ENCODE measurements at places on chromosomes 12 and 14.
A peak's percentile ranks its signal among the peaks of the same experiment; 100 is the strongest.

GRCh38 chr14:68281497-68281896, 461.9 kb downstream of the RAD51B start:
- no peak for DNase-seq

DNA sequence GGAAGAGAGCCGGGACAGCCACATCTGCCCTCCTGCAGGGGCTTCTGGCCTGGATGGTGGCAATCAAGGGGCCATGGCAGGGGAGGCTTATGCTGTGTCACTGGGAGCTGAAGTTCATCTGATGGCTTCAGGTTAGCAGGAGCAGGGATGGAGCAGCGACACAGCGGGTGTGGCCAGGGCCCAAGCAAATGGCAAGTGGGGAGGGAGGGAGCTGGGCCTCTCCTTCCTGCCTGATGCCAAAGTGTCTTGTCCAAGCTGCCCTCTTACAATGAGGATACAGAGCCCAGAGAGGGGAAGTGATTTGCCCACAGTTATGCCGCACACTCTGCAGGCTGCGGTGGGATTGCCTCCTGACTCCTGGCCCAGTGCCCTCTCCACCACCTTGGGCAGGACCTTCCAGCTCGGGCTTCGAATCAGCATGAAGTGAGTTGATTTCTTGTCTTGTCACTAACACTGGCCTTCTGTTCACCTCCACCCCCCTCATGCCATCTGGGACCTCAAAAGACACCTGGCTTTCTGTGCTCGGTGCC, 51.3 kb downstream of the IQSEC3 start:
- DNase-seq, result no peak

GRCh38 chr12:121490401-121491281, 90.2 kb downstream of the KDM2B start:
- DNase-seq, result no peak

- no peak for DNase-seq
Observed at GRCh38 chr12:114320968-114321367, 85.0 kb downstream of the TBX5 start.

- no peak for DNase-seq
Observed at GRCh38 chr14:59395672-59396071, 69.5 kb downstream of the GPR135 start.

- no peak for DNase-seq
Observed at GRCh38 chr12:127964717-127965116, 302.3 kb upstream of the TMEM132C start.

- DNase-seq, result no peak
Observed at GRCh38 chr12:77830583-77831351, at the start of gene NAV3. TSS of gene NAV3 (plus strand) at chr12:77830894. CDS start at chr12:77831462, 568 bp downstream.

- no peak for DNase-seq
Observed at GRCh38 chr12:50353869-50354593, 42.4 kb downstream of the FAM186A start.

DNA sequence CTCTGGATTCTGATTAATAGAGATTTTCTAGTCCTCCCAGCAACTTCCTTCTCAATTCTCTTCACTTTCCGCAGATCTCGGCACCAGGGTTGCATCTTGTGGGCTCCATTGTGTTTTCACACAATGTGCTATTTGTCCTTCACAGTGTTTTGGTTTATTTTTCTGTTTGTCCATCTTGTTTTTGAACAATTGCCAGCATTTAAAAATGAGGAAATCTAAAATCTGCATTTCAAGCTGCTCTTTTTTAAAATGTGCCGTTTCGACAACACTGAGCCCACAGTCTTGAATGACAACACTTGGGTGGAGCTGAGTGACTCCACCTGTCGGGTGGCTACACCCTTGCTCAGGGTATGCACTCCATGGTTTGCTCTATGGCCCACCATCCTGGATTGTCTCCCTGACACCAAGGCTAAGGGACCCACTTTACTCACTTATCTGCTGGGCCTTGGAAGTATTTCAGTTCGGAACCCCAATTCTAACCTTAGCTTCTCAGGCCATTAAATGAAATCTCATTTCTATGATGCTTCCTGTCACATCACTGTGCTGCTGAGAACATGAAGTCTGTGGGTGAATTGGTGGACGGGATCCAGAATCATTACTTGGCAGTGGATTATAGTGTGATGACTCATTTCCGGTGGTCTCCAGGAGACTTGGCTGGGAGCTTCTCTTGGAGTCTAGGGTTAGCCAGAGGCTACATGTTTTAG, 3.4 kb upstream of the MYRFL start:
- no peak for DNase-seq

- no peak for DNase-seq
Observed at GRCh38 chr12:108193917-108194316, 64.8 kb downstream of the WSCD2 start.

GRCh38 chr12:71354871-71355270, 84.7 kb upstream of the LGR5 start:
- no peak for DNase-seq

GRCh38 chr12:121916719-121917118, 1.7 kb upstream of the CFAP251 start:
- DNase-seq, result no peak

GRCh38 chr14:22303589-22304195, 285.3 kb downstream of the DAD1 start:
- no peak for DNase-seq

- DNase-seq, result no peak
Observed at GRCh38 chr12:45343269-45344051, 127.6 kb downstream of the ANO6 start.

DNA sequence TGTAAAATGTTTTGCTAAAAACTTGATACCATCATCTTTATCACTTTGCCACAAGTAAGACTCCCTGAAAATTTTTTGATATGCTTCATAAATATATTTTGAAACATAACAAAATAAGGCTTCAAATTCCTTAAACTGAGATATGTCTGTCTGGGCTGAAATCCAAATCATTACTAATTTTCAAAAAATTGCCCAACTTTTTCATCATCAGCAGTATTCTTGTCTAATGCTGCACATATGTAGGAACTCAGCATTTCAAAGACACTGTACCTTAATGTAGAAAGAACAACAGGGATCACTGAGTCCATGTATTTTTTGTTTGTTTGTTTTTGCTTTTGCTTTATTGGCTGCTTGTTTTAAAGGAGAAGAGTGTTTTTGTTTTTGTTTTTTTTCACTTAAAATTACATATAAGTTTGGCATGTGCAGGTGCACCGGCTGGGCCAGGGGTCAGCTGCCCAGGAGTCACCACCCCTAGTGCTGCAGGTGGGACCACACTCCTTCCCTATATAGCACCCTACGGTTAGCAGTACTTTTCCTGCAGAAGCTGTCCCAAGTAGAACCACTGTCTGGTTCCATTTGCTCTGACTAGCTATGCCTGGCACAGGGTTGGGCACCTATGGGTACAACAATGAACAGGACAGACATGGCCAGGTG, 231.2 kb downstream of the PIK3C2G start:
- no peak for DNase-seq

GRCh38 chr12:64522316-64522715, 70.4 kb downstream of the TBK1 start:
- no peak for DNase-seq

GRCh38 chr12:22538311-22538710, 6.0 kb downstream of the C2CD5 start:
- no peak for DNase-seq

- peak; percentile 40 for DNase-seq
Observed at GRCh38 chr12:27969624-27970400, 2.7 kb downstream of the PTHLH start.

GRCh38 chr14:21807975-21808374, 134.4 kb upstream of the OR4E1 start:
- DNase-seq, result no peak

GRCh38 chr12:65853489-65854157, 29.3 kb downstream of the HMGA2 start:
- DNase-seq, result no peak

GRCh38 chr12:93090731-93091172, 161.7 kb upstream of the EEA1 start:
- no peak for DNase-seq

DNA sequence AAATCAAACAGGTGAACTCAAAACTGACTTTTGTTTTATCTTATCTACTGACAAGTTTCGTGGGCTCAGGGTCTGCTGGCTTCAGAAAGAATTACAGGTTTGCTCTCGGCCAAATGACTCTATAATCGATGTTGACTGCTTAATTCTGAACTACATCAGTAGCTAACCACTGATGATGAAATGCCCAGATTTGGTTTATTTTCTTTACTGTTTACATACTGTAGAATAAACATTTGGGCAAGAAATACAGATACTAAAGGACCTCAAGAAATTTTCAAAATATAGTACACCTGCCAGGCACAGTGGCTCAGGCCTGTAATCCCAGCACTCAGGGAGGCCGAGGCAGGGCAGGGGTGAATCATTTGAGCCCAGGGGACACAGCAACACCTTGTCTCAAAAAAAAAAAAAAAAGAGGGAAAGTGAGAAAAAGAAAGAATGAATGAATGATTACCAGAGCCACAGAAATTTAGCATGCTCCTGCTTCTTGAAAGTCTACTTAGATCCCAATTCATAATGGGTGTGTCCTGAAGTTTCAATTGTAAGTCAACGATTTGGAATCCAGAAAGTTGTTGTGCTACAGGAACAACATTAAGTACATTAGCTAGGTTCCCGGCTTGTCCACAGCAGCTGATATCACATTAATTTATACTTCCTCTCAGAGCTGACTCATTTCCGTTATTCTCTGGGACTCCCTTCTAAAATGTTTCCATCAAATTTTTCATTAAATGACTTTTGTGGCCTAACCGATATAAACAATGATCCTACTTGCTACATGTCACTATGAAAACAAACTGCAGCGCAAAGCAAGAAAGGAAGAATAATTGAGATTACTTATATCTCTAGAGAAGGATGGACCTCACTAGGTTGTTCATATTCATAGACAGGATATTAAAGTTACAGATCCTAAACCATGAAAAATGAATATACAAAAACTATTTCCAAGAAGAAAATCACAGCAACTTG, 134.3 kb downstream of the MED13L start:
- DNase-seq, result no peak

DNA sequence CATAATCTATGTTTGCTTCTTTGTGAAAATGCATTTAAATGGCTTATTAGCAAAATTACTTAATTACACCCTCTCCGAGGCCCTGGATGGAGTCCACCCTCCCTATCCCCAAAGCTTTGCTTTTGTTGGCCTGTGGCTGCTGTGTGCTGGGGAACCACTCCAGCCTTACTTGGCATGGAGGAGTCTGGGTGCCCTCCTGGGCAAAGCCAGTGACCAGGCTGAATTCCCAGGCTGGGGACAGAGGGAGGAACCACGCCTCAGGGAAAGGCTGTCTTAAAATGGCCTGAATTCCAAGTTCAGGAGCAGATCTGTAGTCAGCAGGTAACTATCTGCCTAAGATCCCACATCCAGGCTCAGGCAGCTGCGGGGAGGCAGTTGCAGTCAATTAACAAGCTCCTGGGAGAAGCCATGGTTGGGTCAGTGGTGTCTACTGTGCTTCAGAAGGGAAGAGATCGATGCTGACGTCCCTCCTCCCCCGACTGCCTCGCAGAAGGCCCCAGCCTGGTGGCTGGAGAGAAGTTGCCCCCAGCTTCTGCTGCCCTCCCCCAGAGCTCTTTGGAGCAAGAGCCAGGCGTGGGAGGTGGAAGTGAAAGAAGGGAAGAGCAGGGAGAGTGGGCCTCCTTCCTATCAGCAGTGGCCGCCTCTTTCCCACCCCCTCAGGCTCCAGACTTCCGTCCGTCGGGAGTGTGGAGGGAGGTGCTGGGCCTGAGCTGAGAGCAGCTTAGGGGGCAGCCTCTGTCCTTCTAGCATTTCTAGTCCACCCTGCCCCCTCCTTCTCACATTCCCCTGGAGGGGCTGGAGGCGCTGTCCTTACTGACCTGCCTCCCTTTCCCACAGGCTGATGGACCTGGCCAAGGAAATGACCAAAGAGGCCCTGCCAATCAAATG, 11.3 kb downstream of the VASH1 start:
- DNase-seq, result no peak

- no peak for DNase-seq
Observed at GRCh38 chr14:95034788-95035187, 122.5 kb downstream of the DICER1 start.

GRCh38 chr14:35362911-35363374, 41.6 kb downstream of the NFKBIA start:
- no peak for DNase-seq

DNA sequence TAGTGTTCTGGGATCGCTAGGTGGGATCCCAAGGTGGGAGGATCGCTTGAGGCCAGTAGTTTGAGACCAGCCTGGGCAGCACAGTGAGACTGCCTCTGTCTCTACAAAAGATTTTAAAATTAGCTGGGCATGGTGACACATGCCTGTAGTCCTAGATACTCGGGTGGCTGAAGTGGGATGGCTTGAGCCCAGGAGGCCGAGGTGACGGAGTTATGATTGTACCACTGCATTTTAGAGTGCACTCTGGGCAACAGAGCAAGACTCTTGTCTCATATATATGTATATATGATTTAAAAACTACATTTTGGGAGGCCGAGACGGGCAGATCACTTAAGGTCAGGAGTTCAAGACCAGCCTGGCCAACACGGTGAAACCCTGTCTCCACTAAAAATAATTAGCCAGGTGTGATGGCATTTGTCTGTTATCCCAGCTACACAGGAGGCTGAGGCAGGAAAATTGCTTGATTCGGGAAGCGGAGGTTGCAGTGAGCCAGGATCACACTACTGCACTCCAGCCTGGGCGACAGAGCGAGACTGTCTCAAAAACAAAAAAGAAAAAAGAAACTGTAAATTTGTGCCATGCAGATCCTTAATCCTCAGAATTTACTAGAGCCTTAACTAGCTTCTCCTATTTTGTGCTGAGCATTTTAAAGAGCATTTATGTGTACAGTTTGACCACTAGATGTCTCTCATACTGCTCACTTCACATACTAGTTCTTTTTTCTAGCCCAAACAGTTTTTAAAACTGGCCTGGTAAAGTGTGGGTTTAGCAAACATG, 114.8 kb downstream of the MON2 start:
- DNase-seq, result no peak

DNA sequence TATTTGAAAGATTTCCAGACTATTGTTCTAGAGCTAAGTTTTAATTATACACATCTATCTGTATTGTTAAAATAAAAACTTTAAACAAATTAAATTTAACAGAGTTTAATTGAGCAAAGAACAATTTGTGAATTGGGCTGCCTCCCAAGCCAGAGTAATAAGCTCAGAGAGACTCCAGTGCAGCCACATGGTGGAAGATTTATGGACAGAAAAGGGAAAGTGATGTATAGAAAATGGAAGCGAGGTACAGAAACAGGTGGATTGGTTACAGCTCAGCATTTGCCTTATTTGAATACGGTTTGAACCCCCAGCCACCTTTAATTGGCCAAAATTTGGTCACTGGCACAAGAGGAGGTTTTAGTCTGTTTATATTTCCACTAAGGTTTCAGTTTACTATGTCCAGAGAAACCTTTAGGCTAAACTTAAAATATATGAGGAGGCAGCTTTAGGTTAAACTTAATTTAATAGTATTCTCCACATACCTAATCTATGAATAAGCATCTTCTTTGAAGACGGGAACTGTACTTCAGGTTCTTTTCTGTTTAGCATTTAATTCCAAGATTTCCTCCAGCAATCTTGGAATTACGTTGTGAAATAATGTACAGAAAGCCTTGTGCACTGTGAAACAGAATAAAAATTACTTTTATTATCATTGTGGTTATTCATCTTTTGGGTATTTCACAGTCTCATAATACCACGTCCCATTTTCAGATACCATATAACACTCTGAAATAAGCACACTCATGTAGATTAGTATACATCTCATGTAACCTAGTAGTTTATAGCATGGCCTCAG, 19.4 kb downstream of the SRGAP1 start:
- no peak for DNase-seq

- DNase-seq, result no peak
Observed at GRCh38 chr14:105334383-105335230, 20.1 kb downstream of the PACS2 start.

- no peak for DNase-seq
Observed at GRCh38 chr14:70171726-70172125, 17.0 kb downstream of the SLC8A3 start.

Measured in stimulated activated CD4-positive, alpha-beta T cell treated with anti-CD3 and anti-CD28 coated beads, Interleukin-15, amount 100 ng/mL, for 48 hours (primary cell).